ENCODE measurements at places on chromosomes 11 and 22. TPM values are rescaled to one million over a fixed set of nuclear protein-coding genes. Genes with fewer than 3 reads are reported as not detected.

- no peak for DNase-seq
These were observed 9.7 kb upstream of the FGF3 start for GRCh38 chr11:69828971-69829344.

GRCh38 chr11:35947437-35947836 lies 3.6 kb downstream of the LDLRAD3 start:
- no peak for DNase-seq

DNA sequence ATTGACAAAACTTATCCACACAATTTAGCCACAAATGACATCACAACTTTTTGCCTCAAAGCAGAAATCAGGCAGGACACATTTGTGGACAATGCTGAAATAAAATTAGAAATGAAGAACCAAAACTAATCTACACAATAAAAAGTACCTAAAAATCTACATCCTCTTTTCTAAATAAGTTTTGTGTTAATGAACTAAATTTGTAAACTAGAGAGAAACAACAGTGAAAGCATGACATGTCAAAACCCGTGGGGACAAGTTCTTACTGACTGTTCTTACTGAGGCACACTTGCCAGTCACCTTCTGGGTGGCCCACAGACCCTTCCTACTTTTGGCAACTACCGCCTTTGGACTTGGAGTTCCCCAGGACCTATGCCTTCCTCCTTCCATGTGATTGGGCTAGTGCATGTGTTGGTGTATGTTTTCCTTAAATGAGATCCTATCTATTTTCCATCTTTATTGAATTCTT lies 60.7 kb upstream of the MUC15 start:
- no peak for DNase-seq

GRCh38 chr11:74702383-74703007 lies 28.7 kb downstream of the CHRDL2 start:
- peak; percentile 77 for DNase-seq

- DNase-seq, result no peak
These were observed 142.0 kb upstream of the BDNF start for GRCh38 chr11:27842290-27842689.

Gene DERL3
- total RNA-seq, result 1.2 TPM

Gene EMID1
- 8.5 TPM for total RNA-seq

Gene MMP7
- 13.8 TPM for total RNA-seq

- DNase-seq, result no peak
These were observed 56.9 kb downstream of the PARVA start for GRCh38 chr11:12434325-12434654.

Gene BTBD18
- total RNA-seq, result not detected

DNA sequence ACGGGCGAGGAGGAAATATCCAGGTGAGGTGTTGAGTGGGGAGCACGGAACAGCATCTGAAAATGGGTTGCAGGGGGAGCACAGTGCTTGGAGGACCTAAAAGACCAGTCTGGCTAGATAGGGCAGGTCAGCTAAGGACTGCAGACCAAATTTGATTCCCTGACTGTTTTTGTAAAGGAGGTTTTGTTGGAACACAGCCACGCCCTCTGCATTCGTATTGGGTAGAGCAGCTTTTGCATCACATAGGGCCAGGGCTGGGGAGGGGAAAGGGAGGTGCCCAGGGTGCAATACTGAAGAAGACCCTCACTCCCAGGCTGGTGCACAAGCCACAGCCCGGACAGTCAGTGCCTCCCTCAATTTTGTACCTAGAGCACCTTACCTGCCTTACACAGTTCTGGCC lies 286.8 kb downstream of the KIRREL3 start:
- DNase-seq, result no peak

Gene OR10G4
- not detected for total RNA-seq

DNA sequence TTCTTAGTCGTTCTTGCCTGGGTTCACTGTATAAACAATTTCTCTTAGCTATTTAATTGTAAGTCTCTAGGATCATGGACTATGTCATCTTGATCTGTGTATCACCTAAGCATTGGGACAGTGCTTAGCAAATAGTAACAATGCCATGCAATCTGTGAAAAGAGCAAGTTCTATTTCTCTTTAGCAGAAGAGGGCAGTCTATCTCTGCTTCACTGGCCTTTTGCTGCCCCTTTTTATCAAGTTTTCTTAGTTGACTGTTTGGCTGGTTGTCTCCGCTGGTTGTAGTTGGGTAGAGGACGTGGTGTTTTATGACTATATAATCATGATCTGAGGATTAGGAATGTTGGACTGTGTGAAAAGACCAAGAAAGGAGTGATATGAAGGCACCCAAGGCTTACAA lies 315.0 kb downstream of the JRKL start:
- DNase-seq, result no peak
